ENCODE measurements at places on chromosomes 6 and 20.

DNA sequence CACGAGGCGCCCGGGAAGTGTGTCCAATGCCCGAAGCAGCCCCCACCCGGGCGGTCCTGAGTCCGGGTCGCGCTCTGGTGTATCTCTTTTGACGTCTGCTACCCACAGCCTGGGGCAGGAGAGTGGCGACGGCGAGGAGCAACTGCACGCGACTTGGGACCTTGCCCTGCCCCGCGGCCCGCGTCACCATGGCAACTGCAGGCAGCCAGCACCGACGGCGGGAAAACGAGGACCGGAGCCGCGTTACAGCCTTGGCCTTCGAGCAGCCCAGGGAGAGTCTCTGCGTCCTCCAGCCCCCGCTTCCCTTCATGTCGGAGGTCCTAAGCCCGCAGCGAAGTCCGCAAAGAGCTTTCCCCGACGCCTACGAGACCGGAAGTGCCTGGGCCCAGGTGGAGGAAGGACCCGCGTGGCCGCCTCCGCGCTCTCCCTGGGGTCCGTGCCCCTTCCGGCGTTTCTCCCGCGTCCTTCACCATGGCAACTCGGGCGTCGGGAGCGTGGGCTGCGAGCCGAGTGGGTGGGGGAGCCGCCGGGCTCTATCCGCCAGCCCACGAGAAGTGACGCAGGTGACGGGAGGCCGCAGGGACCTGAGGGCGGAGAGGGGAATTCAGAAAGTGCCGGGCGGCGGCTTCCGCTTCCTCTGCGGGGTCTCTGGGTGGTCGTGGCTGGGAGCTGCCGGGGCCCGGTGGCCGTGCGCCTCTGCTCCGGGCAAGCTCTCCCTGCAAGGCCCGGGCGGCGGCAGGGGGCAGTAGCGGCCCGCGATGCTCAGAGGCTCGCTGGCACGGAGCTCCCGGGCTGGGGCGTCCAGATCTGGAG is 88.6 kb upstream of the TGM3 start:
- DNase-seq = peak; percentile 91

- DNase-seq = no peak
These were observed 56.3 kb upstream of the EYA4 start for GRCh38 chr6:133184798-133185372.

- DNase-seq = no peak
These were observed 12.3 kb downstream of the NRN1 start for GRCh38 chr6:5994234-5994998.

DNA sequence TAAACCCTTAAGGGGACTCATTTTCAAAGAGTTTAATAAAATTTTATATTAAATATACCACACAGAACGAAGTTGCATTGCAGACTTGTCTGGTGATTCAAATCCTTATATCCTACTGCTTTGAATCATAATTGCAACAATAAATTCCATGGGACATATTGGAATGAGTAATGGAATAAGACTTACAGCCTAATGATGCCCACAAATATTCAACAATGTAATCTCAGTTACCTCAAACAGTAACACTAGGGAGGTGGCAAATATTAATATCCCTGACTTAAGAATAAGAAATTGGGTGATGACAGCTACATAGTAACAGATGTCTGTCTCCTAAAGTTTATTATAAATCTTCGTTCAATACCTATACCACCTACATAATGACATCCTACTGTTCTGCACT is 52.6 kb downstream of the BMP5 start:
- no peak for DNase-seq

- no peak for DNase-seq
These were observed 73.6 kb upstream of the BHLHE23 start for GRCh38 chr20:63080411-63080810.

DNA sequence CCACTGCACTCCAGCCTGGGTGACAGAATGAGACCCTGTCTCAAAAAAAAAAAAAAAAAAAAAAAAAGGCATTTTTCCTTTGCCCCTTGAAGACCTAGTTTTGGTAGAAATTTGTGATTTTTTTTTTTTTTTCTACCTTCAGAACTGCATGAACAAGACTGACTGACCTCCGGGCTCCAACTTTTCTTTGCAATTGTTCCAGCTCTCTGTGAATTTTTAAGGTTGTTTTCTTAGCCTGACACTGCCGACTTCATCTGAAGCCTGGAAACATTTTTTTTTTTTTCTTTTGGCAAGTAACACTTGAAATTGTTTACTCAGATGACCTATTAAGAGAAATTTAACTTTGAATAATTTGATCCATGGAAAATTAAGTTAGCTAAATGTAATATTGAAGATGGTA is 73.0 kb downstream of the SLC24A3 start:
- no peak for DNase-seq

DNA sequence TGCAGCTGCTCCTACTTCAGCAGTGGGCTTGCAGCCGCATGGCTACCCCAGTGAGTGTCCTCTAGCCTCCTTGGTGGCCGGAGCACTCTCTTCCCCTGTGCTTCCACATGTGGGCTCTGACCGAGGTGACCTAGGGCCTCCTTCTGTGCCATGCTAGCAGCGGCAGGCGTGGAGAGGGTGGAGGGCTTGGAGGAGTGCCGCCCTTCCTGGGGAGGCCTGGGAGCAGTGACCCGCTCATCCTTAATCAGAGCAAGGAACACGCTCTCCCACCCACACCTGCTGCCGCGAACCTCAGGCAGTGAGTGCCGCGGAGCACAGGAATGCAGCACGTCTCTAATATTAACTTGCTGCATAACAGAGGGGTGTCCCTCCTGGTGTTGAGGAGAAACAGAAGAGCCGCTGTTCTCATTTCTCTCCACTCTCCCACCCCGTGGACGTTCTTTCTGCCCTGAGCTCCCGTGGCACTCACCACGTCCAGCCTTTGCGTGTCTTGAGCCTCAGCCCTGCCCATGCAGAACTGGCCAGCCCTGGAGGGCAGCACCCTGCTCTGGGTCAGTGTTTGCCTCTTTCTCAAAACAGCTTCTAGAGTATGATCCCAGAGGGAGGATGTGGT is 31.9 kb downstream of the DUSP22 start:
- no peak for DNase-seq

DNA sequence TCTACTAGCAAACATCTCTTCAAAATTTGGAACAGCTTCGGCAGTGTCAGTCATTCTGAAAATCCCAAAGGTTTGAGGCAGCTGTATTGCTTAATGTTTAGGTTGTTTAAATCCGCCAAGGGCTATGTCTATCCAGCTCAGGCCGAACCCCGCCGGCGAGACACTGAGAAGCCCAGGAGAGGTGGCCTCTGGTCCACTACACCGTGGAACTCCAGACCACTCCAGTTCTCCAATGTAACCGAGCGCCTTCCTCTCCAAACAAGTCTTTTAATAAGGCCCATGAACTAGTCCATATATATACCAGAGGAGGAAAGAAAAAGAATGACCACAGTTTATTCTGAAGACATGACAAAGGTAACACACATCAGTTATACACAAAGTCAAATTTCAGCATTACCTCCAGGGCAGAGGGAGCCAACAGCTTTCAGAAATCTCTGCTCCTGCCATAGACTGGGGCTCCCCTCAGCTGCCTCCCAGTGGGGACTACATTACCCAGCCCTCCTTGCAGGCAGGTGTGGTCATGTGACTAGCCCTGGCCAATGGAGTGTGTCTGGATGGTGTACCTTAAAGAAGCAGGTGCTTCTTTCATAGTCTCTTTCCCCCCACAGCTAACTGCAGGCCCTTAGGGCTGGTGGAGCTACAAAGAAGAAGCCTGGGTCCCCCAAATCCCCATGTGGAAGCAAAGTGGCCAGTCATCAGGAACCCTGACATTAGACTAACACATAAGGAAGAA is at the start of gene RAMACL:
Gene RAMACL, minus strand, starts transcription at position 255 of the 733 bp plus-strand sequence. Its CDS starts 201 bp downstream, at position 54.
- no peak for DNase-seq

GRCh38 chr6:53866226-53866625 is 71.4 kb downstream of the LRRC1 start:
- DNase-seq = no peak

GRCh38 chr6:32113386-32114352 is 4.5 kb upstream of the TNXB start:
- DNase-seq = peak; percentile 33

DNA sequence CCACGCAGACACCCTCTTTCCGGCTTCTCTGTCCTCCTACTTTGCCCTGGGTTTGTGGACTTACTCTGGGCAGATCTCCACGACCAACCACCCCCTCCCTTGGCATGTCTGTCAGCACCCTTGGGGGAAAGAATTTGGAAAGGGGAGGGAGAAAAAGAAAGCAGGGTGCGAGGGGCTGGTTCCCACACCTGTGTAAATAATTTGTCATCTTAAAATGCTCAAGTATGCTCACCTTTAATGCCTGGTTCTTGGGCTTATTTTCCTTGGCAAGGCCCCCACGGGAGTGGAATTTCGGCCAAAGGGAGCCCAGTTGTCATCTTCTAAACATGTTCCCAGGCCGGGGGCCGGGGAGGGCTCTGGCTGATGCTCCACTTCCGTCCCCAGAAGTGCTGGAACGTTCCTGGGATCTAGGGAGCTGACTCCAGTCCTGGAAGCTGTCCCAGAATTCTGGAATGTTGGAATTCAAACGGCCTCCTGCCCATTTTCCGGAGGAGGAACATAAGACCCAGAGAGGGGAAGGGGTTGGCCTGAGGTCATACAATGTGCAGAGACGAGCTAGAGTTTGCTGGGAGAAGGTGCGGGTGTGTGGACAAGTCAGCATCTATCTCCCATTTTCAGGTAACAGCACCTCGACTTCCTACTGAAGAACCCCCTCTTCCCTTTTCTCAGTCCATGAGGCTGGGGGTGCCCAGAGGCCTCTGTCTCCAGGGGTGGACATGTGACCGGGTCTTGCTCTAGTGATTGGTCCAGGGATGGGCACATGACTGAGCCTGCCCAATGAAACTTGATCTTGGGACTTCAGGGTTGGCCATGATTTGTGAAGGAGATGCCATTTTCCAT is 122.3 kb downstream of the CEBPB start:
- DNase-seq = no peak

GRCh38 chr6:77332915-77333623 is 130.2 kb downstream of the HTR1B start:
- DNase-seq = no peak

DNA sequence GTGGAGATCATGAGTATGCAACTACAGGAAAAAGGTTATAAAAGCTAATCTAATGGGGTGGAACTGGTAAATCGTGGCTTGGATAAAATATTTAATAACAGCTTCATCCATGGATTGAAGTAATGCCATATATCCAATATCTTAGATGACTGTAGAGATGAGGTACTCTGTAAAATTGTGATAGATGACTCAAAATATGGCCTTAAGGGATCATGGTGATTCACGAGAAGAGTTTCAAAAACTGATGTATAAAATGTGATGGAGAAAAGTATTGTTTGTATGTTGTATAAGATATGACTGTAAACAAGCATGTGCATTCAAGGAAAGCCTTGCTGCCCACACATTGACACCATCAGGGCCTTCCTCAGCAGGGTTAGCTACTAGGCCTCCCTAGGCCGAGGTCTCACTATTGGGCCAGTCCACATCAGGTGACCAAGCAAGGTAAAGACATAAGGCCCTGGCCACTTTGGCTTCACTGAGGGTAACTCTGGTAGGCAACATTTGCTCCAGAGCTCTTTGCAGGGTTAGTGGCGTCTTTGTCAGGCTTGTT is 17.7 kb upstream of the CCN6 start:
- no peak for DNase-seq

DNA sequence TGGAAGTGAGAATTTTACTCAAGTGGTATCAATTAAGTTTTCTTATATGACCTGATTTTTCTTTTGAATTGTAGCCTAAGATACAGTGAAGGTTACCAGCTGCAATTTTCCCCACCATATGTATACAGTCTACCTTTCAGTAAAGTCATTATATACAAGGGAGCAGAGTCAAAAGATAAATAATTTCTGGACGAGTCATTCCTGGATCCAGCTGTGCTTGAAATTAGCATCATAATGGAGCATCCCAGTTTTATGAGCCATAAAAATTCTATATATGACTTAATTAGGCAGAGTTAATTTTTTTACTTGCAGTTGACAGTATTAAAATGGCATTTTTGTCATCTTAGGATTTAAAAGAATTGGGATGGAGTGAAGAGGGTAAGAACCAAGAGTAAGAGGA is 1008.4 kb downstream of the PHF3 start:
- DNase-seq = no peak

- DNase-seq = no peak
These were observed 172.4 kb downstream of the QKI start for GRCh38 chr6:163586888-163587287.

DNA sequence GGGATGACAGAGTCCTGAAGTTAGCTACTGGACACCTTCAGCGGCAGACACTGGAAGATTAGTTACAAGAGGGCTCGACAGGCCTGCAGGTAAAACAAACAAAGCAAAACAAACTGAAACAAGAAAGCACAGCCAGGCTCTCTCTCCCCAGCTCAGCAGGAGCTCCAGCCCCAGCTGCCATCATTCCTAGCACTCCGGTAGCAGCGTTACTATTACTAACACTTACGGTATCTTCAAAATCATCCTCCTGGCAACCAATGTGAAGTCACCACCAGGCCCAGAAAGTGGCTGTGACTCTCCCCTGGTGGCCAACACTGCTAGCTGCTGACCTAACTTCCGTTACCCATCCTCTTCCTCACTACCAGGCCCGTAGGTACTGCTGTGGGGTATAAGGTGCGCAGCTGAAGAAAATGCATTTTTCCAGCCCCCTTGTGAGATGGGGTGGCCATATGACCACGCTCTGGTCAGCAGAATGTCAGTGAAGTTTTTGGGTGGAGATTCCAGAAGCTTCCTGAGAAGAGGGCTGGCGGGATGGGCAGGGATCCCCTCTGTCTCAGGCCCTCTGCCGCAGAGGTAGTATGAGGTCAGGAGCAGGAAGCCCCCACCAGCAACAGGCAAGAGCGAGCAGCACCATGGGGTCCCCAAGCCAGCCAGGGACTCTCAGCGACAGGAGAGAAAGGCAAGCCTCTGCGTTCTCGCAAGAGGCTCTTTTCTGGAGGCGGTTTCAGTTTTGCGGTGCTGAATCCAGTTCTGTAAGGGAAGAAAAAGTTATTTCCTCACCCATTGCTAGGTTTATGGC is 37.4 kb upstream of the TBXT start:
- DNase-seq = no peak

GRCh38 chr6:45686841-45687569 is 309.3 kb upstream of the SUPT3H start:
- DNase-seq = no peak

DNA sequence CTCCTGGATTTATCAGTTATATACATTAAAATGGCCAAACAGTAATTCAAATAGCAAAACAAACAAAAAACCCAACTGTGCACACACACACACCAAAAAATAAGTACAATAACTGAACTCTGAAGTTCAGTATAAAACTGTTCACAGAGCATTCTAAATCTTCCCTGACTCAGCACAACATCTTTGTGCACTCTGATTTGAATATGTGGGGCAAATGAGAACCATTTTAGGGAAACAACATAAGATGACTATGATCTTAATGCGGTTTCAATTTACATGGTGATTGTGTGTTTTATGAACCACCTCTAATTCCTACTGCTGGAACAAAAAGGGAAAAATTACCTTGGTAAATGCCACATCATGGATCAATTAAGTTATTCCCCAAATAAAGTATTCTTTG is 41.7 kb downstream of the PLAGL1 start:
- no peak for DNase-seq

DNA sequence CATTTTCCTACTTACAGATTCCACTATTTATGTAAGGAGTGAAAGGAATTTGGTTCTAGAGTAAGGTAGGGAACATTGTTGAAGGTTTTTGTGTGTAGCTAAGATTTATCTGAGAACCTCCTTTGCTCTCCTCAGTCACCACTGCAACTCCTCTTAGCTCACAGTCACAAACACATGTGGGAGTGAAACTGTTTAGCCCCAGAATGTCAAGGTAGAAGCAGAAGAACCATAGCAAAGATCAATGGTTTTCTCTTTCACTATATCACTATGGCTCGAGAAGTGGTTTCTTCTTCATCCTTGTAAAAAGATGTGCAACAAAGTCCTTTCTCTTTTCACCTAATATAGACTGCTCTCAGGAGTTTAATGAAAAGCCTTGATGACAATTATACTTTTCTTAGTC is 6.5 kb upstream of the DEFB112 start:
- no peak for DNase-seq
